ENCODE measurements at places on chromosomes 7 and 10.

DNA sequence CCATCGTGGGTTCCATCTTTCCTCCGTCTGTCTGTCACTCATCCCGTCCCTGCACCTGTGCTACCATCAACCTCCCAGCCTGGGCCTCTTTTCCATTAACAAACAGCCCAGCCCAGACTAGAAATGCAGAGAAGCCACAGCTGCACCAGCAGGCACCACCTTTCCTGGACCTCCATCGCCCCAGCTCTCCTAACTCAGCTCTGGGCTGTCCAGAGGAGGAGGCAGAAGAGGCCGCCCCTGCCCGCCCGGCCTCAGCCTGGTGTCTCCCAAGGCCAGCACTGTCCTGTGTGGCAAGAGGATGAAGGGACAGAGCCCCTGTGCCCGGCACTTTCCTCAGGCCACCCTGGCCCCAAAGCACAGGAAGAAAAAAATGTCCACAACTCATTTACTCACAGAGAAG, 225.6 kb downstream of the PTPRN2 start:
- no peak for DNase-seq

DNA sequence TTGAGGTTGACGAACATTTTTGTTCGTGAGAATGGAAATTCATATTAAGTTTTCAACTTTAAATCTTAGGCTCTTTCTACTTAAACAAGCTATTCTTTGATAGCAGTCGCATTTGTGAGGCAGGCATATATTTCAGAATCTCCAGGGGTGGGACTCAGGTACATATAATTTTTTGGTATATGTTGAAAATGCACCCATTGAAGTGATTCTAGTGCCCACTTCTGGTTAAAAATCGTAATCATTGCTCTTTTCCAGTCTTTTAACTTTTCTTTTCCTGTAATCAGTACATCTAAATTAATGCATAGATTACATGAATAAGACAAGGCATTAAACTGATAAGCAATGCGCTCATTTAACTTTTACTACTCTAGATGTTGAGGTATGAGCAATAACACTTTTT, 67.8 kb downstream of the ZNRF2 start:
- DNase-seq = no peak

DNA sequence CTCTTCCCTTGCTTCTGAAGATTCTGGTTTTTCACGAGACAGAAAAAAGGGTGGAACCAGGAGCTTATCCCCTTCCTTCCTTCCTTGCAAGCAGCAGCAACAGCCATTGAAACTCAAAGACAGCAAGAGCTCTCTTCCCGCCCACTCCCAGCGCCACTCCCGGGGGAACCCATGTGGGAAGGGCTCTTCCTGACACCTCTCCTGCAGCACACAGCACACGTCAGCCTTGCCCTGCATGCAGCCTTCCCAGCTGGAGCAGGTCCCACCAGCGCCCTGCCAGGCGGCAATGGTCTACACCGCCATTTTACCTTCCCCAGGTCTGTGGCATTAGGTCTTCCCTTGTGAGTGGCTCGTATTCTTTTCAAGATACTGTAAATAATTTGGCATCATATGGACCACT, 161.8 kb downstream of the MGMT start:
- DNase-seq = no peak

- peak; percentile 55 for DNase-seq
These were observed 130.4 kb upstream of the GHITM start for GRCh38 chr10:84008878-84009277.

GRCh38 chr10:11612021-11613001, 861 bp upstream of the USP6NL start:
- peak; percentile 30 for DNase-seq
